SW 1271 (cell line): ENCODE measurements at places on chromosomes 1 and 21.

DNA sequence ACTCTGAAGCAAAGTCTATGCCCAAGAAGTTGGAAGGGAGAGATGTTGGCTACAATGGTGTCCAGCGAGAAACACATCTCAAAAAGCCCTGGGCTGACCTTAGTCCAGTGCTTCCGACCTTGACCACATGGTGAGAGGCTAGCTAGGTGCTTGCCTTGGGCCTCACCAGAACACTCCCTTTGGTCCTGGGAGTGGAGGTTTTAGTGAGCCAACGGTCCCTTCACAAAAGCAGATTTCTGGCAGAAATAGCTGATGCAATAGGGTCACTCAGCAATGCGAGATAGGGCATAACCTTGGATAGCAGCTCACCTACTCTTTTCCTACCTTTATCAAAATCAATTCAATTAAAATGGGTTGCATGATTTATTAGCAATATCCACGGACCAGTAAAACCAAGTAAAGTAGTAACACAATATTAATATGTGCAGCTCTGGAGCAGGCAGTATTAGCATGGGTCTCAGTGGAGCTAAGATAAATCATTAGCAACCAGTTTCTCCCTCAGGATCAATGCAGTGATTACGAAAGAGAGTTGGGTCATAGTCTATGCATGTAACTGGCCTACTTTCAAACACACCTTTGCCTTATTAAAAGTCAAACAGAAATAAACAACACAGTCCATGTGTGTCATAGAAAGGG is 1.9 kb downstream of the SLC30A10 start:
- DNase-seq, result no peak

DNA sequence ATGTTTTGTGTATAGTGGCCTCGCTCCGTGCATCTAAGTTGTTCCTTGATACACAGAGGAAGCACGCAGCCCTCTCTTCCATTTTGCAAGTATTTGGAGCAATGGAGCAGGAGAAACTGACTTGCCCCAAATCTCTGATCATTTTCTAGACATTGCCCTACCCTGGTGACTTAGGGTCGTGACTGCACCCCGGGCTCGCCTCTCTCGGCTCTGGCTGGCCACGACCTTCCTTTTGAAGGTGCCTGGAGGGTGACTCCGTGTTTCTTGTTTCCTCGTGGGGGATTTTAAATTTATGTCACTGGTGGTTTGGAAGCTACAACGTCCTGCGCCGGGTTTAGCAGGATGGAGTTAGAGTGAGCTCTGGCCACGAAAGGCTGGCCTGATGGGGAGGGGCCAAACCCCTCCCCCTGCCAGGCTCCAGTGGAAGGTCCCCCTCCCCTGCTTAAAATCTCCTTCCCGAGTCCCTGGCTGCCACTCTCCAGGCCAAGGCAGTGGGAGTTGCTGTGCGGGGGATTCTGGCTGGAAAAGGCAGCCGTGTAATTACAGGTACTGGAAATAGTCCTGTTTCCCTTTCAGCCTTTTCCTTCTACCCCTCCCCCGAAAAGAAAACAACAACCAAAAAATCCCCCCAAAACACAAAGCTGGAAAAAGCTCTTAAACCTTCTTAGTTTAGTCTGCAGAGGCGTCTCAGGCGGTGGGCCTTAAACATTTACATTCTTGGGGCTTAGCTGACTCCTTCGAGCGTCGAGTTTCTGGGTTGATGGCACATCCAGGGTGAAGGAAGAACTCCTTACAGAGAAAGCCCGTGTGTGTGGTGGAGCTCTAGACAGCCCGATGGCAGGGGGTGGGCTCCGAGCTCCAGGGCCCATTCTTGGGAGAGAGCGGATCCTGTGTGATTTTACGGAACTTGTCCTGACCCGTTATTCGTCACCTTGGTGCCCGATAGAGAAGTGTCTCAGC is 28.1 kb downstream of the SPSB1 start:
- no peak for DNase-seq

GRCh38 chr1:163709636-163710035 is 387.9 kb downstream of the NUF2 start:
- DNase-seq, result no peak

- no peak for DNase-seq
Measured at GRCh38 chr1:167165948-167166689, 54.6 kb upstream of the POU2F1 start.

DNA sequence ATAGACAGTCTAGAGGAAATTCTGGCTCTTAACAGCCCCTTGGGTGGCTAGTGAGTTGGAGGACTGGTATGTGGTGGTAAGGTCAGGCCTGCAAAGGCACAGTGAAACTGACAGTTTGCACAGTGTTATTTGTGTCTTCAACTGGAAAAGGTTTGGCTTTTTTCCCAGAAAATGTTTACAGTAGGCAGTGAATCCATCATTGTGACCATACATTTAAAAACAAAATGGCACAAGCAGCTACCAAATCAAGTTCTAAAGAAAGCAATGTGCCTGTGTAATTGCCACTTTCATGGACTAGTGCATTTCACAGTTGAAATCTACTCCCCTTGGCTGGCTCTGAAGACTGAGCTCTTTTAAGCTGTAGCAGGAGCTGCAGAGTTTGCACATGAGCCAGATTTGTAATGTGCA is 24.8 kb downstream of the ATPAF1 start:
- DNase-seq, result no peak

- DNase-seq, result no peak
Measured at GRCh38 chr1:57854436-57854835, 430.6 kb upstream of the DAB1 start.

GRCh38 chr21:45607021-45607908 is 36.3 kb upstream of the PCBP3 start:
- no peak for DNase-seq

- DNase-seq, result no peak
Measured at GRCh38 chr1:77742011-77742555, 17.6 kb downstream of the USP33 start.

- no peak for DNase-seq
Measured at GRCh38 chr1:22755641-22756040, 45.0 kb downstream of the EPHB2 start.

GRCh38 chr1:20250340-20250989 is 40.2 kb upstream of the VWA5B1 start:
- no peak for DNase-seq

DNA sequence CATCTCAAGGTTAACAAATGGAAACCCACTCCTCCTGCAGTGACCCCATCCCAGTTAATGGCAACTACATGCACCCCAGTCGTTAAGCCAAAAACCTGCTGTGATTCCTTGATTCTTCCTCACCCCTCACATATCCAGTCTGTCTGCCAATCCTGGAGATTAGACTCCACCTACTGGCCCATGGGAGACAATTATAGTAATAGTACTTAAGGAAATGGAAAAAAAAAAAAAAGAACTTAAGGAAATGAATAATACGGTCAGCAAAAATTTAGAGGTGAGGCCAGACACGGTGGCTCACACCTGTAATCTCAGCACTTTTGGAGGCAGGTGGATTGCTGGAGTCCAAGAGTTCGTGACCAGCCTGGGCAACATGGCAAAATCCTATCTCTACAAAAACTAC is 7.0 kb downstream of the NOL9 start:
- no peak for DNase-seq

DNA sequence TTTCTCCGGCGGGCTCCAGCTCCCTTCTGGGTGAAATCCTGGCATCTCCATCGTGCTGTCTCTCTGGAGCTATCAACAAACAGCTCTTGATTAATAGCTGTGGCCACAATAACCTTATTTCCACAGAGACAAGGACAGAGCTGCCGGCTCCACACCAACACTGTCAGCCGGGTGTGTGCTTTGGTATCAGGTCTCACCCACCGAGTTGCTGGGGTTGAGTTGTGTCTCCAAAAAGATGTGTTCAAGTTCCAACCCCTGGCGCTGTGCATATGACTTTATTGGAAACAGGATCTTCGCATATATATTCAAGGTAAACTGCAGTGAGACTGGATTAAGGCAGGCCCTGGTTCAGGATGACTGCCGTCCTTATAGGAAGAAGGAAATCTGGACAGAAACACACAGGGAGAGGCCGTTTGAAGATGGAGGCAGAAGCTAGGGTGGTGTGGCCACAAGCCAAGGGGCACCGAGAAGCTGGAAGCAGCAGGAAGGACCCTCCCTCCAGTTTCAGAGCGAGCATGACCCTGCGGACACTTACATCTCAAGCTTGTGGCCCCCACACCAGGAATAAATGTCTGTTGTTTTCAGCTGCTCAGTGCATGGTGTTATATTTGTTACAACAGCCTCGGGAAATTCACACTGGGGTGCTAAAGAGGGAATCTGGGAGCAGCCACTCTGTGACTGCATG is 88.4 kb upstream of the TMPRSS2 start:
- DNase-seq, result no peak

DNA sequence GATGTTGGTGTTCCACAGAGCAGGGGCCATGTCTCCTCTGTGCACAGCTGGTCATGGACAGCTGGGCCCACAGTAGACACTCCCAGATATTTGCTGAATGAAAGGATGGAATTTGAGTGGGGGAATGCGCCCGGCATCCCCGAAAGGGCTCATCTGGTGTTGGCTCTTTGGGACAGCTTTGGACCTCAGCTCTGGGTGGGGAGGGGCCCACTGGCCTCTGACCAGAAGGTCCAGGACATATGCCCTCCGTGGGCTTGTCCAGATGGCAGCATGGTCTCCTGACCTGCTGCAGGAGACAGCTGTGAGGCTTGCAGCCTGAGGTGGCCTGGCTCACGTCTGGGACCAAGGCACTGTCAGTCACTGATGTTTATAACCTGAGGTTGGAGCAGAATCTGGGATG is 160.4 kb upstream of the AJAP1 start:
- no peak for DNase-seq

DNA sequence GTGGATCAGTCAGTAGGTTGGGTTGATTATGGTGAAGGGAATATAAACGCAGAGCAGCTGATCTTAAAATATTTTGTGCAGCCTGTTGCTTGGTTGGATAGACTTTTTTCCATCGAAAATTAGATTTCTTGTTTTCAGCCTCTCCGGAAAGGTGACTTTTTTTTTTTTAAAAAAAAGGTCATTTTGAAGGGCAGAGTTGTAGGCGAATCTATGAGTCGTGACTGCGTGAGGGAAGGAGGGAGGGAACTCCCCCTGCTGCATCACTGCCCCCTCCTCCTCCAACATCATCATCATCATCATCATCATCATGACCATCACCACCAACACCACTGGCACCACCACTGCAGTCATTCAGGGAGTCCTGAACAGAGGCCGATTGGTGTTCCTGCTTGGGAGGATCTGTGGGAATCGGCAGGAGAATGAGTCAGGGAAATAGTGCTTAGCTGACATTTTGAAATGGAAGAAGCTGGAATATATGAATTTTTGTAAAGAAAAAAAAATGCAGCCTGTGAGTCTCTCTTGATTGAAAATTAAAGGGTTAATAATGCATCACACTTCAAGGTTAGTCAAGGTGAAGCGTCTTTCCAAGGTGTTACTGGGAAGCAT is 1.2 kb downstream of the ATP1B1 start:
- no peak for DNase-seq

DNA sequence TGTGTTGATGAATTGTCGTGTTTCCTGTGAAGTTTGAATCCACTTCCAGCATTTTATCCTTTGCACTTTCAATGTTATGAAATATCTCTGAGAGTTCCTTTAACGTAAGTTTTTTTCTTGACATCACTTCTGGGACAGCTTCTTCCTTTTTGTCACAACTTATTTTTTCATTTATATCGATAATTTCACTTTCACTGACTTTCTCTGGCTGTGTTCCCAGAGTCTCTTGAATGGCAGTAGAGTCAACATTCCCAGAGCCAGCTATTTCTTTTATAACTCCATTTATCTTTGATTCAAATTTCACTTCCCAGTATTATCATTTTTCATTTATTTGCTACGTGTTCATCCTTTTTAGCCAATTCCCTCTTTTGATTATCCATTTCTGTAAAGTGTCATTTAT is 256.5 kb downstream of the PAPPA2 start:
- no peak for DNase-seq
